ENCODE measurements at places on chromosomes 4 and X. TPM values are rescaled to one million over a fixed set of nuclear protein-coding genes. Genes with fewer than 3 reads are reported as not detected.

Gene NKX3-2
- 0.62 TPM for total RNA-seq

DNA sequence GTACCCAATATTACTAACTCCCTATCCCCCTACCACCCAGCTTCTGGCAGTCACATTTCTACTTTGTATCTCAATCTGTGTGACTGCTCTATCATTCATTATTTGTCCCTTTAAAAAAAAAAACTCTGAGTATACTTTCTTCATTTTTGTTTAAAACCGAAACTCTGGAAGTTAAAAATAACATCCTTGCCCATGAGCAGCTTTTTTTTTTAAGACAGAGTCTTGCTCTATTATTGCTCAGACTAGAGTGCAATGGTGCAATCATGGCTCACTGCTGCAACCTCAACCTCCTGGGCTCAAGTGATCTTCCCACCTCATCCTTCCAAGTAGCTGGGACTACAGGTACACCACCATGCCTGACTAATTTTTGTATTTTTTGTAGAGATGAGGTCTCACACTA, 15.8 kb downstream of the UBE2K start:
- no peak for DNase-seq

DNA sequence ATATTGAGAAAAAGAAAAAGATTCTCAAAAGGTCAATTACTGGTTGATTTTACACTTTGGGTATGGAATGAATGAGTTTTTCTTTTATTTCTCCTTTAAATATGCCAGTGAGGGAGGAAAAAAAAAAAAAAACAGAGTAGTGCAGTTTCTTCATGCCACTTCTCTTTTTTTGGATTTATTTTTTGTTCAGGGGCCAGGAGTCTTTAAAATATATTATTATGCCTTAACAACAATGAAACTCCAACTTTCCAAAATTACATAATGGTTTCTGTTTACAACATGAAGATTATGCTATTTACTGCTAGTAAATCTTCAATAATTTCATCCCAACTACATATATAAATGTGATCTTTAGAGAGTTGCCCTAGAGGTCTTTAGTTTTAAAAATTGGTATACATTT, 31.9 kb downstream of the DTHD1 start:
- DNase-seq = no peak

GRCh38 chr4:173160871-173161270, 7.7 kb upstream of the GALNT7 start:
- DNase-seq = no peak

DNA sequence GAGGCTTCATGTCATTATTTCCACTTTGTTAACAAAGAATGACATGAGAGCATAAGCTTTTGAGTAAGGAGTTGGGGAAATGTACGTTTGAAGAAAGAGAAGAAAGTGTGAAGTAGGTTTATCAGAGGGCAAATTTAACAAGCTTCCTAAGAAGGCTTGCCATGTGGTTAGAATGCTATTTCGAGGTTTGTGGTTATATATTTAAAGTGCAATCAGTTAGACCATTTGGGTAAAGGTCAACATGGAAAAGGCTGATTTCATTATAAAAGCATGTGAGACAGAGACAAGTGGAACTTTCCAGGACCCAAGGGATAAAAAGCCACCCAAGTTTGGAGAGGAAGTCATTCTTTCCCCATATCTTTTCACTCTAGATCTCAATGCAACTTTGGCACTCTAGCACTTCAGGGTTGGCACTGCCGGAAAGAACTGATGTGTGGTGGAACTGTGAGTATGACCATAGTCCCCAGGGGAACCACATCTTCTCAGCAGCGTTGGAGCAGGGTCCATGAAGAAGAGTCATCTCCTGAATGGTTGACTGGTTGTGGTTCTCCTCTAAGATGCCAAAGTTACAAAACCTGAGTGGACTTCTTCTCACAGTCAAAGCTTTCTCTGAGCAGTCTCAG, 529.9 kb downstream of the MID1IP1 start:
- DNase-seq = no peak
